Glutamatergic neuron (in vitro differentiated cells): ENCODE measurements at places on chromosomes 11 and 22.

DNA sequence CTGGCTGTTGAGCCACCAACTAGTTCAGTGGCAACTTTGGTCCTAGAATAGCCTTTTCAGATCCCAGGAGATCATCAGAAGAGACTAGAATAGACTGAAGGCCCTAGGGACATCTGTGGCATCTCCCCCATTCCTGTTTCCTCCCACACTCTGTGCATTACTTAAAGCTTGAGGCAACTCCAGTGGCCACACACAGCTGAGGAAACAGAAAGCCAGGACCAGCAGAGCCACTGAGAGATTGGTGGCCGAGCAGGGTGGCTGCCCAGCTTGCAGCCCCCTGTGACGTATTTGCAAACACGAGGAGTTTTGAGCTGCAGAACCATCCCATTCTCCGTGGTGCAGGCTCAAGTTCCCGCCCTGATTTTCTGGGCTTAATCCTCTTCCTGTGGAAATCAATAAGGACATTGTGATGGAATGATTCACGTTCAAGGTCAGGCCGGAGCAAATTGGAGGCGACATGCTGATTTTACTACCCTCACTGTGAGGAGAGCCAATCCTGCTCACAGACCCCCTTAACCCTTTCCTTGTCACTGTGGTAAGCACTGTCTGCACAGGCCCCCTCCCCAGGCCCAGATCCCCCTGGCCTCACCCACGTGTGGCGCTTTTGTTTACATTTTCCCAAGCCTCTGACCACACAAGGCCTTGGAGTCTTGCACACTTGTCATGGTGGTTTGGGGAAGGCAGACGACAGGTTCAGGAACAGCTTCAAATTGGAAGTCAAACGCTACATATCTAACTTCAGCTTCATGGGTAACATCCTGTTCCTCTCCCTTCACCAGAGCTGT, 69.1 kb upstream of the MYOD1 start:
- no peak for DNase-seq

GRCh38 chr22:21650280-21650679, 8.2 kb downstream of the SDF2L1 start:
- DNase-seq = no peak

DNA sequence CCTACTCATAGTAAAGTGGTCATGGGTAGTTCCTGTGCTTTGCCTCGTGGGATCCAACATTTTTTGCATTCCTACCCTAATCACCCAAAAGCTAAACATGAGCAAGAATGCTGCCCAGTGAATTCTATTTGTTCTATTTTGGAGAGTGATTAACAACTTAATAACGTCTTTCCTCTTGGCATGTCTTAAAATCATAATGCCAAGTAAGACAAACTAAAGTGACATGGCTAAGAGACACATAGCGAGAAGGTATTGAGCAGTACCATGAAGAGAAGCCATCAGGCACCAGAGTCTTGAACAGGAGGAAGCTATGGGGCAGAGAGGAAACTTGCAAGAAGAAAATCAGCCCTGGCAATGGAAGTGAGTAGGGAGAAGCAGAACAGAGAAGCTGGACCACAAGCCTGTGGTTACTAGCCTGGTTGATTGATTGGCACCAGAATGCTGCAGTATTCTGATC, 32.0 kb downstream of the EXPH5 start:
- DNase-seq = no peak

GRCh38 chr22:28019360-28019759, 100.3 kb upstream of the PITPNB start:
- peak; percentile 13 for DNase-seq

DNA sequence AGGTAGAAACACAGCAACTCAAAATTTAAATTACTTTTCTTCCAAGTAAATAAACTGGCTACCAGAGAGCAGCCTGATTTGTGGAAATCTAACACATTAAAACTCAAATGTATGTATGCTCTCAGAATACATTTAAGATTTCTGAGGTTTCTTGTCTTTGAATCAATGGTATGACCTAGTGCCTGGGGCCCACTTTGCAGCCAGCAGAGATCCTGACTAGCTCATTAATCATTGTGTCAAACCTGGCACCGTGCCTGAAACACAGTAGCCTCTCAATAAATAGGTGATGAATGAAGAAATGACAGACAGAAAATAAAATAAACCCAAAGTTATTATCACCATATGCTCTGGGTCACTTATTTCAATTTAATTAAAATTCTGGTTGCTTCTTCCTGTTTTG, 176.2 kb upstream of the FAT3 start:
- DNase-seq = no peak

DNA sequence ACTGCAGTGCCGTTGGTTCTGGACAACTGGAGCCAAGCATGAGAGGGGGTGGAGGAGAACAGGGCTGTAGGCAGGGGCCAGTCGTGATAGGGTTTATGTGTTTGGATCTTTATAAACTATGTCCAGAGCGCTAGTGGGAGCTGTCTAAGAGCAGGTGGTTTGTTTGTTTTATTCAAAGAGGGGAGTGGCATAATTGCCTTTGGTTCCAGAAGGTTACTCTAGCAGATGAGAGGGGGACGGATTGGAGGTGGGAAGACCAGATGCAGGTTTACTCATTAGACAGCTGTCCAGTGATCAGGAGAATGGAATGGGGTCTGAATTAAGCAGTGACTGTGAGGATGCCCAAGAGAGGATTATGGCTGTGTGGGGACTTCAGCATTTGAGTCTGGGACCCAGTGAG, 109.3 kb upstream of the TBCEL start:
- no peak for DNase-seq

GRCh38 chr11:67438158-67438902, 848 bp upstream of the PTPRCAP start:
- peak; percentile 49 for DNase-seq

DNA sequence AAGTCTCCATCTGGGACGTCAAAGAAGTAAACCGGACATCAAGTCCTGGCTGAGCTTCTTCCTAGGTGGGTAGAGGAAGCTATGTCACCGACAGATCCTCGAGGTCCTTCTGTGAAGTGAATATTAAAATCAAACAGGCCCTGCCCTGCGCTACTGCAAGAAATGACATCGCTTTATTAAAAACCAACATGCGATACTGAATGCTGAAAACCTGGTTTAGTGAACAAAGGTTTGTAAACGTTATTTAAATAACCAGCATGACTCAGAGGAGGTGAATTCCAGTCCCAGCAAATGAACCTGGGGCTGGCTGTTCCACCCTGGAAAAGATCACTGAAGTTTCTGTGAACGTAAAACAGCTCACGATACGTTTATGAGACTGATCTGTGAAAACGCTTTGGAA, 645 bp downstream of the RTCB start:
- DNase-seq = no peak

DNA sequence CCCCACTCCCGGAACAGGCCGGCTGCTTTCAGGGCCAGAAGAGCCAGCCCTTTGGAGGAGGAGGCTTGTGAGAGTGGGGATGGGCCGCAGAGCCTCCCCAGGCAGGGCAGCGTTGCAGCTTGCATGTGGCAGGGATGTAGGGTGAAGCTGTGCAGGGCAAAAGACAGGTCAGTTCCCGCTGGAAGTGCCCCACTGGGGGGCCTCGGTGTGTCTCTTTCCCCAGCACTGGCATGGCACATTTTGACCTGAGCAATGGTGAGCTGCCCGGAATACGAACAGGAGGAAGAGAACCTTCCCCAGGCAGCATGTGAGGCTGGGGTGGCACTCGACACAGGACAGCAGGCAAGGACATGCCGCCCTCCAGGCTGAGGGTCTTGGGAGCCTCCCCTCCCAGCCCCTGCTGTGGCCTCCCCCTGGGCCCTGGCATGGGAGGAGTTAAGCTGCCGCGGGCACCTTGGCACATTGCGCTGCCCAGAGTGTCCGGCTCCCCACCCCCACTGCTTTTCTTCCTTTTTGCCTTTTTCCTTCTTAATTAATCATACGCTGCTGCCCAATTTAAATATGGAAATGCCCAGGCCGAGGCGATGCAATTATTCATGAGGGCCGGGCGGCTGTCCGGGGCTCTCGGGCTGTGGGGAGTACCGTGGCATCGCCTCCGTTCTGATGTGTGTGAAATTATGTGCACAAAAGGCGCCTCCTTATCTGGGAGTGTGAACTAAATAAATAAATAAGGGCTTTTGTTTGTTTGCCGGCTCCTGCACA, 76.0 kb upstream of the WNT7B start:
- no peak for DNase-seq

- no peak for DNase-seq
Measured at GRCh38 chr11:75148436-75148983, 2.4 kb upstream of the SLCO2B1 start.

DNA sequence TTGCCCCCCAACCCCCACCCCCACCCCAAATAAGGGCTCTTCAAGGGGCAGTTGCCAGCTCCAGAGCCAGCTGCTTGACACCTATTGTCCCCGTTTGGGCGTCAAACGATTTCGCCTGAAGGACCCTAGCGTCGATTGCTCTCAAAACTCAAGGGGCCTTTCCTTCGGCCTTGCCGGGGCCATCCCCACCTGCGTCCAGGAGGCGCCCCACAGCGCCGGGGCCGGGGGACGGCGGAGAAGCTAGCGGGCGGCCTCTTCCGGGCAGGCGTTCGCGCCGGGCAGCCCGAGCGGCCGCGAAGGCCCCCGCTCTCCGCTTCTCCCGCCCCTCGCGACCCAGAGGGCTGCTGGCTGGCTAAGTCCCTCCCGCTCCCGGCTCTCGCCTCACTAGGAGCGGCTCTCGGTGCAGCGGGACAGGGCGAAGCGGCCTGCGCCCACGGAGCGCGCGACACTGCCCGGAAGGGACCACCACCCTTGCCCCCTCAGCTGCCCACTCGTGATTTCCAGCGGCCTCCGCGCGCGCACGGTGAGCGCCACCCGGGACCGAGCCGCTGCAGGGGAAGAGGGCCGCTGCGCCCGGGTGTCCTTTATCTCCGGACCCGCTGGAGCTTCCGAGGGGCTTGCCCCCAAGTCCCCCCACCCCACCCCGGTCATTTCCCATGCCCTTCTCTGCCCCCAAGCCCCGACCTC, at the start of gene CAPRIN1:
CAPRIN1 (plus strand) TSS at position 383 of the 687 bp plus-strand sequence. CDS start 690 bp downstream, outside the sequence.
- DNase-seq = peak; percentile 91

GRCh38 chr11:76939219-76939631, 78.5 kb downstream of the ACER3 start:
- DNase-seq = no peak

DNA sequence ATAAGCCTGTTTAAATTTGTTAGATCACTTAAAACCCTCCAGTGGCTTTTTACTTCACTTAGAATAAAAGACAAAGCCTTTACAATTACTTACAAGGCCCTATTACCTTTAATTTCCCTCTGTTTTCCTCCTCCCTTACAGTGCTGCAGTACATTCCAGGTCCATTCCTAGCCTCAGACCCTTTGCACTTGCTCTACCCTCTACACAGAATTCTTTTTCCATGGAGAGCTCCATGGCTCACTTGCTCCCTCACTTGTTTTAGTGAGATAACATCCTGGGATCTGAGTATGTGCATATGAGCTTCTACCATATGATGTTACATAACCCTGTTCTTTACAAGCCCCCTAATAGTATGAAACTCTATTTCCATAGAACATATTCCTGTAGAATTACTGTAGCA, 24.4 kb downstream of the ZNF214 start:
- no peak for DNase-seq

DNA sequence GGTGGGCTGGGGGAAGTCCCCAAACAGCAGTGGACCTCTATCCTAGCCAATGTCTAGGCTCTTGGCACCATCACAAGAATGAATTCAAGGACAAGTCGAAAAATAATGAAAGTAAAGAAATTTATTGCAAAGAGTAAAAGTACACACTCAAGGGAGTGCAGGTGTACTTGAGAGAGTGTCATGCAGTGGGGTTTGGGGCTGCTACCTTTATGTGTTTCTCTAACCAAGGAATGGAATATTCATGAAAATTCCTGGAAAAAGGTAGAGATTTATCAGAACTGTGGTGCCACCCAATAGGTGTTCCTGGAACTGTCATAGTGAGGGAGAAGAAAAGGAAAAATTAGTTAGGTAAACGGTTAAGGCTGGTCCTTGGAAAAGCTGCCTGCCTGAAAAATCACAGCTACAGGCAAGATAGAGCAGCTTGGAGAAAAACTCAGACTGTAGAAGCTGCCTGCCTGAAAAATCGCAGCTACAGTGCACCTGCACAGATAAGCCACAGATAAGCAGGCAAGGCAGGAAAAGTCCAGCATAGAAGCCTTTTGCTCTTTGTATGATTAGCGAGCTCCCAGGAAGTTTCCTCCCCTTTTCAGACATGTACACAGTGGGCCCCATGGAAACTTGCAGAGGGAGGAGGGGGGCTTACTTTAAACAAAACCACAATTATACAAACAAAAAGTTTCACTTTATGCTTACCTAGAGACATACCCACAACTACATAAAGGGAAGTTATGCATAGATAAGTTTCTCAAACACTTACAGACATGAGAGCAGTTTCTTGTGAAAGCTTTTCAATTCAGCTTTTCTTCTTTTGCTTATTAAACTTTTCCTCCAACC, 71.4 kb upstream of the B3GNT6 start:
- DNase-seq = no peak

DNA sequence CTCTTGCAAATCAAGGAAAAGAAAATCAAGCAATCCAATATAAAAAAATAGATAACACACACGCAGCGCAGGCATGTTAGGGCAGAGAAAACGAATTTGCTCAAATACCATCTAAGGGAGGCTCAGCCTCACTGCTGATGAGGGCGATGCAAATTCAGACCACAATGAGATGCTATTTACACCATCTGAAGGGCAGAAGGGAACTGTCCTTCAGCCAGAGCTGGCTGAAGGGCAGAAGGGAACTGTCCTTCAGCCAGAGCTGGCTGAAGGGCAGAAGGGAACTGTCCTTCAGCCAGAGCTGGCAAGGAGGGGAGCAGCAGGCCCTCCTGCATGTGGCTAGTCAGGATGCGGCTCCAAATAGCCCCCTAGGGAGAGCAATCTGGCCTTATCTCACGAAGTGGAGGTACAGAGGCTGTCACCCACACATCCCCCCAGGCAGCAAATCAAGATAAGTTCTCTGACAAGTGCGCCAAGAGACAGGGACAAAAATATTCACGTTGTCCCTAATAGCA, 7.6 kb upstream of the SLC39A13 start:
- no peak for DNase-seq

GRCh38 chr11:133905677-133906156, 51.1 kb downstream of the IGSF9B start:
- peak; percentile 6 for DNase-seq

DNA sequence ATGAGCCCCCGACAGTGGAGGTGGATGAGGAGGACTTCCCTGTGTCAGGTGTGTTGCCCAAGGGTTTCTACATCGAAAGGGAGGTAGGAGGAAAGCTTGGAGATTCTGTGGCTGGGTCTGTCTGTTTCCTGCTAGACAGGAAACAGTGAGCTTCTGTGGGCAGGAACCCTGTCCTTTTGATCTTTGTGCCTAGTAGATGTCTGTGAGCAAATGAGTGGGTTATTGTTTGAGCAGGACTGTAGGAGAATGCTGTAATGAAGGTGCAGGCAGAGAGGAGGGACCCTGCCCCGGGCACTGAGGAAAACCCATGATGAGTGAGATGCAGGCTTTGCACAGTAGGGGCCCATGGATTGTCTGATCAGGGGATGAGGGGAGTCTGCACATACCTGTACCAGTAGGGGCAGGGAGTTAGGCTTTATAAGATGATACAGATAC, 14.0 kb downstream of the USP35 start:
- DNase-seq = no peak

- no peak for DNase-seq
Measured at GRCh38 chr11:45745065-45745811, 59.7 kb upstream of the SLC35C1 start.
